ENCODE measurements at places on chromosomes 7 and 10. TPM values are rescaled to one million over a fixed set of nuclear protein-coding genes. Genes with fewer than 3 reads are reported as not detected.

- DNase-seq: no peak
Measured at GRCh38 chr10:99276848-99277486, 41.3 kb upstream of the HPSE2 start.

Gene PCBD1
- 21.8 TPM for total RNA-seq

- peak; percentile 26 for DNase-seq
Measured at GRCh38 chr7:126856691-126857291, 395.9 kb downstream of the GRM8 start.

Gene CFAP46
- total RNA-seq: 0.29 TPM

DNA sequence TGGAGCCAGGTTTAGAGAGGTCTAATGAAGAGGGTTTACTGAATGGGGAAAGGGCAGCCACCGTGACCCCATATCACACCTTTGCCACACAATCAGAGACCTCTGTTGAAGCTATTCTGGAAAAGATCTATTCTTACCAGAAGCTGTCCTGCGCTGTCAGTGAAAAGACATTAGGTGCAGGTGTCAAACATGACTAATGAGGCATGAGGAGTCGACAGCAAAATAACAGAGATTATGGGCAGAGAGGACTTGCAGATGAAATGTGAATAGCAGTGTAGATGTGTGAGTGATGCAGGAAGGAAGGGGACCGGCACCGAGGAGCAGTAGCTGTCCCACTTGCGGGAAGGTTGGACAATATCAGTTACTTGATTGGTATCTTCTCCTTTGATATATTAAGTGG lies 627.7 kb upstream of the GALNT17 start:
- no peak for DNase-seq

GRCh38 chr10:114031073-114031972 lies 12.3 kb upstream of the ADRB1 start:
- DNase-seq: no peak

Gene ALOX5
- not detected for total RNA-seq

Gene TAS2R3
- 3.2 TPM for total RNA-seq

Gene OR9A2
- total RNA-seq: not detected

GRCh38 chr10:8424555-8425211 lies 370.2 kb downstream of the GATA3 start:
- DNase-seq: peak; percentile 22

DNA sequence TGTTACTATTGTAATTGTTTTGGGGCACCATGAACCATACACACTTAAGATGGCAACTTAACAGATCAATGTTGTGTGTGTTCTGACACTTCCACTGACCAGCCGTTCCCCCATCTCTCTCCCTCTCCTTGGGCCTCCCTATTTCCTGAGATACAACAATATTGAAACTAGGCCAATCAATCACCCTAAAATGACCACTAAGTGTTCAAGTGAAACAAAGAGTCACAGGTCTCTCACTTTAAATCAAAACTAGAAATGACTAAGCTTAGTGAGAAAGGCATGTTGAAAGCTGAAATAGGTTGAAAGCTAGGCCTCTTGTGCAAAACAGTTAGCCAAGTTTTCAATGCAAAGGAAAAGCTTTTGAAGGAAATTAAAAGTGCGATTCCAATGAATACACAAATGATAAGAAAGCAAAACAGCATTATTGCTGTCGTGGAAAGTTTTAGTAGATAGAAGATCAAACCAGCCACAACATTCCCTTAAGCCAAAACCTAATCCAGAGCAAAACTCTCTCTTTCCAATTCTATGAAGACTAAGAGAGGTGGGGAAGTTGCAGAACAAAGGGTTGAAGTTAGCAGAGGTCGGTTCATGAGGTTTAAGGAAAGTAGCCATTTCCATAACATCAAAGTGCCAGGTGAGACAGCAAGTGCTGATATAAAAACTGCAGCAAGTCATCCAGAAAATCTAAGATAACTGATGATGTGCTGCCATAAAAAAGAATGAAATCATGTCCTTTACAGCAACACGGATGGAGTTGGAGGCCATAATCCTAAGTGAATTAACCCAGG lies 90.6 kb downstream of the MTPN start:
- no peak for DNase-seq

DNA sequence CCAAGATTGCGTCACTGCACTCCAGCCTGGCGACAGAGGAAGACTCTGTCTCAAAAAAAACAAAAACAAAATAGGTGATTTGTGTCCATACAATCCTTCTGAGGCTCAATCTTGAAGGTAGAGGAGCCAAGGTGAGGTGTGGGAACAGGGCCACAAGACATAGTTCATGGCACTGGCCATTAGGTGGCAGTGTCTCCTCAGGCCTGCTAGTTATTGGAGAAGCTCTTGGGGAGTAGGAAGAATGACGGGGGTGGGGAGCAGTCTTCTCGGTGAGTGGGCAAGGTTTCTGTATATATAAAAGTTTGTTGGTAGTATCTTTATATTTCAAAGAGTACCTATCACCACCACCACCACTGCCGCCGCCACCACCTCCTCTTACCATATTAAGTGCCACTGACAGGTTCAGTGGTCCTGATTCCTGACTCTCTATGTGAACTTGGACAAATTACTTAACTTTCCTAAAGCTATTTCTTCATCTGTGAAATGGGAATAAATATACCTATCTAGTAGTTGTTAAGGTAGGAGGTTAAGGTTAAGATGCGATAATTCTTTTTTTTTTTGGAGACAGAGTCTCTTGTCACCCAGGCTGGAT lies 24.0 kb downstream of the CCSER2 start:
- peak; percentile 89 for DNase-seq

GRCh38 chr7:1458683-1459511 lies at the start of gene MICALL2:
Gene MICALL2 (minus strand): TSS chr7:1459470. CDS start chr7:1459326, 144 bp downstream.
- DNase-seq: peak; percentile 100

DNA sequence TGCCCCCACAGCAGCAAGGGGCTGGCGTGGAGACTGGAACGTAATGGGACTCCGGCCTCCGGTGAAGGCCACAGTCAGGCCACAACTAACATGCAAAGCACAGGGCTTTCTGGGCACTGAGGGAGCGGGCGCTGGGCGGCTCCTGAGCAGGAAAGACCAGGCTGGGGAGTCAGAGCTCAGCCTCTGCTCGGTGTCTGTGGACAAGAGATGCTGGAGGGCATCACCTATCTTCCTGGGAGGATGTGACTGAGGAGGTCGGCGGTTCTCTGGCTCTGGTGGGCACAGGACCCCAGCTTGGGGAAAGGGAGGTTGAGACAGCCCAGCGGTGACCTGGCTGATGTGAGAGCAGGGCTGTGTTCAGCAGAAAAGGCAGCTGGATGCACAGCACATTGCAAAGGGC lies 11.7 kb downstream of the CNPY1 start:
- peak; percentile 34 for DNase-seq

Gene OR2A5
- total RNA-seq: not detected

- DNase-seq: peak; percentile 19
Measured at GRCh38 chr7:28236560-28236959, 56.0 kb upstream of the JAZF1 start.

Gene PDK4
- 0.36 TPM for total RNA-seq
